ENCODE measurements at places on chromosomes 5 and 9.

DNA sequence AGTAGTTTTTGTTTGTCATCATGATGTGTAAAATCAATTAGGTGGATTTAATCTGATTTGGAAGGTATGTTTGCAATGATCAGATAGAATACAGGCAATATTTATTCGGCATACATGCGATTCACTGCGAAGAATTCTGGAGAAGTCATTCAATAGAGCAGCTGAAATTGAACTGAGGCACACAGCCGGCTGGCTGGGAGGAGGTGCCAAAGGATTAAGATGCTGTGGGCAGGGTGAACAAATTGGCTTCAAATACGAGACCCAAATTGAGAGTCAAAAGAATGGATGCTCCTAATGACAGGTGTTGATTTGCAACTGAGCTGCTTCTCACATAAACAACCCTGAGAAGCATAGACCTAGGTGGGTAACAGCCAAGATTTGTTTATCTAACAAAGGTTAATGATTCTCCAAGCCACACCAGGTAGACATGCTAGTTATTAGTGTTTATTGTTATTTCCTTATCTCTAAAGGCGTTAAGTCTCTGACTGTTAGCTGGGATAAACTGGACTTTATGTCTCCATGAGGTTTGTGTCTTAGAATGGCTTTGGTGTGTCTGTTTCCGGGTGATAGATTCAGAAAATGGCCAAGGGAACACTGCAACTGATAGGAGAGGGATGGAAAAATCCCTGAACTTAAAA lies 55.3 kb upstream of the CLINT1 start:
- DNase-seq, result peak; percentile 22

DNA sequence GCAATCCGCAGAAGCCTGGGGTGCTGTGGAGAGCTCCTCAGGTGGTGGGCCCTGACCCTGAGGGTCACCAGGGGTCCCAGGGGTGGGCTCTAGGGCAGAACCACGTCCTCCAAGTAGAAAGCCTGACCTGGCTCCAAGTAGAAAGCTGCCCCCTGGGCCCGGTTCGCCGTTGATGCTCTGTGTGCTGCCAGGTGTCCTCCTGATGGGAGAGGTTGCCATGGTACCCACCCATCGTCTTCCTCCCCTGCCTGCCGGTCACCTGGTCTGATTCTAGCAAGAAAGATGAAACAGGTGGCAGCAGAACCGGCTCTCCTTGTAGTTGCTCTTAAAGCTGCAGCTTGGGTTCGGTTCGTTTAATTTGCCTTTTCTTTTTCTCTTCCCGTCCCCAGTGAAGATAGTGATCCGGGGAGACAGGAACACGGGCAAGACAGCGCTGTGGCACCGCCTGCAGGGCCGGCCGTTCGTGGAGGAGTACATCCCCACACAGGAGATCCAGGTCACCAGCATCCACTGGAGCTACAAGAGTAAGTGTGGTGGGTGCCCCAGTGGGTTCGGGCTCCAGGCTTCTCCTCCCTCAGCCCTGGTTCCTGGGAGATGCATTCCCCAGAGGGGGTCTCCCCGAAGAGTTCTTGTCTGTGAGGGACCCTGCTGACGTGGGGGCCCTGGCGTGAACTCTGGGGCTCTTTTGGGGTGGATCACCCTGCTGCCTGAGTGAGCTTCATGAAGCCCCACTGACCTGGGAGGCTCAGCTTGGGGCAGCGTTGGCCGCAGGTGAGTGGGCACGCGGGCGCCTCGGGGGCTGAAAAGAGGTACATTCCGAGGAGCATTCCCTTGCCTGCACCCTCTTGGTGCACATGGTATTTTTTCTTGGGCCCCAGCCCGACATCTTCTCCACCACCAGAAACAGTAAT lies 15.6 kb downstream of the RABL6 start:
- no peak for DNase-seq

DNA sequence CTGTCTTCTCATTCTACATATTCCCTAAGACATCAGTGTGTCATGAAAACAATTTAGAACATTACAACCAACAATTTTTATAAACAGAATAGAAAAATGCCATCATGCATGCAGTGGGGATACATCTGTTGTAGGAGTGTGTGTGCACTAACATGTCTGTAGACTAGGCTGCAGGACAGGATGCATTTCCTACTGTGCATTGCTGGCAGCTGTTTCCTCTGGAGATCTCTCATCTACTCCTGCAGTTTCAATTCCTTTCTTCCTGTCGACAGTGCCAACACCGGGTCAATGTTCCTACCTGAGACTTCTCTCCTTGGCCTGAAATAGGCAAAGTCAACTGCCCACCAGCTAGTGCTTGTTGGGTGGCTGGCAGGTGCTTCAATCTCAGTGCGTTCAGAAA lies 69.8 kb downstream of the ANKH start:
- no peak for DNase-seq

DNA sequence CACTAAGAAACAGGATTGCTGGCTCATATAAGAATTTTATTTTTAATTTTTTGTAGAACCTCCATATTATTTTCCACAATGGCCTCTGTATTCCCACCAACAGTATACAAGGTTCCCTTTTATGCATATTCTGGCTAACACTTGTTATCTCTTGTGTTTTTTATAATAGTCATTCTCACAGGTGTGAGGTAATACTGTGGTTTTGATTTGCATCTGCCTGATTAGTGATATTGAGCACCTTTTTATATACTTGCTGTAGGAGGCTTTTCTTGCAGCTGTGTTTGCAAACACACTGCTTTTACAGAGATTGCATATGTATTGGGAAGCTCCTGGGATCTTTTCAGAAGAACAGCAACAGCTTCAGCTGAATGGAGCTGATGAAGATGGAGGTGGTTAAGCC lies 164.8 kb downstream of the DEPDC1B start:
- DNase-seq, result no peak

- DNase-seq, result no peak
Measured at GRCh38 chr5:135833961-135834638, 363 bp upstream of the SLC25A48 start.
